ENCODE measurements at places on chromosomes 5 and 9.

DNA sequence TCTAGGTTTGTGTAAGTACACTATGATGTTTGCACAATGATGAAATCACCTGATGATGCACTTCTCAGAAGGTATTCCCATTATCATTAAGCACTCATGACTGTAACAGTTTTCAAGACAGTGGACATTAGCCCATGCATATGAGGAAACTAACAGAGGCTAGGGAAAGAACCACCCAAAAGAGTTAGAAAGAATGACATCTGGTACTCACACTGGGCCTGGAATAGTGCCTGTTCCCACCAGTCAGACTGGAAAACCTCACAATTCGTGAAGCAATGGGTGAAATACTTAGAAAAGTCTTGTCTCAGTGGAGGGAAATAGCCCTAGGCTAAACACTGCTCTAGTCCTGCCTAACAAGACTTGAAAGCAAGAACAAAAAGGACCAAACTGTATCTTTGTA, 117.4 kb upstream of the GDNF start:
- DNase-seq, result no peak

DNA sequence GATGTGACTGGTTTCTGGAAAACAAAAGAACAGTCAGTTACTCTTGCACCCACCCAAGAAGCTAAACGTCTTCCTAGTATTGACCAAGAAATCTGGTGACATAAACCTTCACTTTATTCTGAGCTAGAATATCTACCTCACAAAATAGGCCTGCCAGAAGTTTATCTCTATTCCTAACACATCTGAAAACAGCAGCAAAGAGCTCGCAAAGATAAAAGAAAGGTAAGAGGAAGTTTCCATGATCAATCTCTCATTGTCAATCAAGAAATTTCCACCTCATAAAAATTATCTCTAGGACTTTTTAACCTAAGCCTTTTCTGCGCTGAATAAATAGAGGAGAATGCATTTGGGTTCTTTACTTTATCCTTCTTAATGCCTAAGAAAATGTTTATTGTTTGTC, 17.3 kb upstream of the ZNF474 start:
- no peak for DNase-seq

- no peak for DNase-seq
These were observed 126.1 kb downstream of the OLFM1 start for GRCh38 chr9:135213566-135213965.

DNA sequence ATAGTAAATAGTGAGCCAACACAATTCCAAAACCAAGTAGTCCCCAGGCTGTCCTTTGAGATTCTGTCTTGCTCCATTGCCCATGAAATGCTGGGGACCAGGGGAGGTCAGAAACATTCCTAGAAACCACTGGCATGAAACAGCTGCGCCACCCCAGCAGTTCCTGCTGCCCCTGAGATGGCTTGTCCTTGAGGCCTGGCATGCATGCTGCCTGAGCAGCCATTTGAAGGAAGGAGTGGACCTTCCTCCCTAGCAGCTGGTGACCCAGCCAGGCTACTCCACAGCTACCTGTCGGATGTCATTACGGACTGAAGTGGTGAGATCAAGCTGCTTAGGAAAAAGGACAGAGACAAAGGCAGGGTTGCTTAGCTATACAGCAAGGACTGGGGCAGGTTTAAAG, 260.6 kb downstream of the DENND1A start:
- DNase-seq, result no peak

DNA sequence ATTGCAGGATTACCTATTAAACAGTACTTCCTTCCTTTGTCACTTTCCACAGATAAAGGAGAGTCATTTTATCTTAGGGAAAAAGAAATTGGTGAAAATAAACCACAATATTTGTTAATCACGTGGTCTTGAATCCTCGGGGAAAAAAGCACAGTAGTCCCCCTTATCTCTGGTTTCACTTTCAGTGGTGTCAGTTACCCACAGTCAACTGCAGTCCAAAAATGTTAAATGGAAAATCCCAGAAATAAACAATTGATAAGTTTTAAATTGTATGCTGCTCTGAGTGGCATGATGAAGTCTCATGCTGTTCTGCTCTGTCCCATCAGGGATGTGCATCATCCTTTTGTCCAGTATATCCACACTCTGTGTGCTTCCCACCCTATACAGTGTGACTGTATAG, 405.2 kb upstream of the MPDZ start:
- DNase-seq, result no peak

DNA sequence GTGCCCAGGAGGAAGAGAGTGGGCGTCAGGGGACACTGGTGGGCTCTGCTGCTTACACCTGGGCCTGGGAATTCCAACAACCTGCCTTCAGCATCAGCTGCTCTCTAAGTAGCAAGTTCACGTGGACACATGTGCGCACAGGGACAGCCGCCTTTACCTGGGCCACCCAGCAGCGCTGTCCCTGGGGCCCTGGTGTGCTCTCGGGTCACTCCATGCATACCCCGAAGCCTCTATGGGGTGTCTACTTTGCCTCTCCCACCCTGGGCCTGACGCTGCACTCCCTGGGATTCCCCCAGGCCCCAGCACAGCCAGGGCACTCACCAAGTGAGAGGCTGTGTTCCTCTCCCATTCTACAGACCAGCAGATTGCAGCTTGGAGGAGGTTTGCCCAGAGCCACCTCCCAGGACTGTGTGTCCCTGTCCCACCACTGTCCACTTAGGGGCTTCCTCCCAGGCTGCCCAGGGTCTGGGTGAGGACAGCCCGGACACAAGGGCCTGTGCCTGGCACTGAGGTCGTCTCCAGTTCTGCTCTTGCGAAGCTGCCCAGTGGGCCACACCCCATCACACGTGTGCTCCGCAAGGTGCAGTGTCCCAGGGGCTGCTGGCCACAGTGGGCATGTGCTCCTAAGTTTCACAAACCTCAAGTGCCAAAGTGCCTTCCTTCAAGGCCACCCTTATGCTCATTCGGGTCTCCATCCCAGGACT, 5.9 kb downstream of the NINJ1 start:
- no peak for DNase-seq

- DNase-seq, result no peak
These were observed 1034.4 kb downstream of the CDH9 start for GRCh38 chr5:26003966-26004365.

DNA sequence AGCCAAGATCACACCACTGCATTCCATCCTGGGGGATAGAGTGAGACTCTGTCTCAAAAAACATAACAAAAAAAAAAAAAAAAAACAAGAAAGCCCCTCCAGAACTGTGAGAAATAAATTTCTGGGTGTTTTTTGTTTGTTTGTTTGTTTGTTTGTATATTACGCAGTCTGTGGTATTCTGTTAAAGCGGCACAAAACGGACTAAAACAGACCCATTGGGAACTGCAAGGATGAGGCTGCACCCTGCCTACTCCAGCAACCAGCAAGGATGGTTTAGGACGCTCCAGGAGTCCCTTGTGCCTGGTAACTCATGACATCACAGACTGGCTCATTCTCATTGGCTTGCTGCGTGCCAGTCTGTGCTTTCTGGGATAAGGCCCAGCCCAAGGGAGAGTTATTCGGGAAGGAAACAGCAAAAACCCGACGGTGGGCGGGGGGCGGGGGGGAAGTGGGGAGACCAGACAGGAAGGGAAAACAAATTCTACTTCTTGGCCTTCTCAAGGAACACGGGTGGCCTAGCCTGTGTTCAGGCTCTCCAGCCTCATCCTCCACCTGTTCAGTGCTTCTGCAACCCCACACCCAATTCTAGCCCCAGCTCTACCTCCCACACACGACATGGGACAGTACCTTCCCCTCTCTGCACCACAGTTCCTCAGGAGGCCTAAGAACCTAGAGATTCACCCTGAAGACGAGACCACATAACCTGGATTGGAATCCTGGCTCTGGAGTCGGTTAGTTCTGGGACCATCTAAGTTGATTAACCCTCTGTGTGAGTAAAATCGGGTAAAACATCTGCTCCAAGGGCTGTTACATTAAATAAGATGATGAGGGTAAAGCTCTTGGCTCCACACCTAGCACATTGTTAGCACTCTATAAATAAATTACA, 2.8 kb downstream of the CD74 start:
- peak; percentile 12 for DNase-seq

DNA sequence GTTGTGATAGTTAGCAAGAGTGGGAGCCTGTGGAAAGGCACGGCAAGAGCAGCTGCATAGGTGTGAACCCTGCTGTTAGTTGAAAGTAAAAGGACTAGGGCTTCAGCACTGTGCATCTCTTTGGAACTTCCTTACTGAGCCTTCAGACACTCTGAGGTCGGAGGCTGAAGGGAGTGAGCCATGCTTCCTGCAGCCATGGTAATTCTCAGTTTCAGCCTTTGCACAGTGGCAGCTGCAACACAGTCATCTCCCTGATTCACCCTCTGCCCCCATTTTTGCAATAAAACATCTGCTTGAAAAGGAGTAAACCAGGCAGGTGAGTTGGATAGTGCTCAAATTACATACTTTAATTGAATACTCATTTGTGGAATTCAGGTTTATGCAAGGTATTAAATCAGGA, 6.5 kb upstream of the TLE4 start:
- DNase-seq, result no peak

DNA sequence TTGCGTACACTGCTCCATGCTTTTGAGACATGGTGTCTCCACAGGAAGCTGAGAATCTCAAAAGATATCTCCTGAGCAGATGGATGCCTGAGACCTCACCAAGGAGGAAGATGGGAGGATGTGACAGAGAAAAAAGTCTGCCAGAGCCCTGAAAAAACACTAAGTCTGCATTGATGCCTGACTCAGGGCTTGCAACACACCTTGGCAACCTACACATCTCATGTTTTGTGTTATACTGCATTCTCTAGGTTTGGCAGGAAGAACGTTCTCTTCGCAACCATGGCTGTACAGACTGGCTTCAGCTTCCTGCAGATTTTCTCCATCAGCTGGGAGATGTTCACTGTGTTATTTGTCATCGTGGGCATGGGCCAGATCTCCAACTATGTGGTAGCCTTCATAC, 19.2 kb downstream of the SLC22A4 start:
- no peak for DNase-seq

DNA sequence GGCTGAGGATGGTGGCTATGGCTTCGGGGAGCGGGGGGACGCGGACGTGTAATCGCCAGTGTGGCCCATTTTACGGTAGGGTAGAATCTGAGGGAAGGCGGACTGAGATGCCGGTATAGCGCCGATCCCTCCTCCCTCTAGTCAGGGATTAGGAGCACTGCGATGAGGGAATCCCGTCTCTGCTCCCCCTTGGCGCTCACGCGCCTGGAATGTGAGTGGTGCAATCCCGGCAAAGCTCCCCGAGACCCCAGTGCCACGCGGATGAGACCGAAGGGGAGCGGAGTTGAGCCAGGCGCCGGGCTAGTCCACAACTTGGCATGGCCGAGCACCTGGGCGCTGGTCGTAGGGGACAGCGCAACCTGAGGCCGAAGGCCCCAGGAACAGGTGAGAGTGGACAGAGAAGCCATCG, 2.2 kb downstream of the NPR3 start:
- DNase-seq, result no peak

GRCh38 chr5:36495611-36496010, 110.8 kb upstream of the SLC1A3 start:
- no peak for DNase-seq

DNA sequence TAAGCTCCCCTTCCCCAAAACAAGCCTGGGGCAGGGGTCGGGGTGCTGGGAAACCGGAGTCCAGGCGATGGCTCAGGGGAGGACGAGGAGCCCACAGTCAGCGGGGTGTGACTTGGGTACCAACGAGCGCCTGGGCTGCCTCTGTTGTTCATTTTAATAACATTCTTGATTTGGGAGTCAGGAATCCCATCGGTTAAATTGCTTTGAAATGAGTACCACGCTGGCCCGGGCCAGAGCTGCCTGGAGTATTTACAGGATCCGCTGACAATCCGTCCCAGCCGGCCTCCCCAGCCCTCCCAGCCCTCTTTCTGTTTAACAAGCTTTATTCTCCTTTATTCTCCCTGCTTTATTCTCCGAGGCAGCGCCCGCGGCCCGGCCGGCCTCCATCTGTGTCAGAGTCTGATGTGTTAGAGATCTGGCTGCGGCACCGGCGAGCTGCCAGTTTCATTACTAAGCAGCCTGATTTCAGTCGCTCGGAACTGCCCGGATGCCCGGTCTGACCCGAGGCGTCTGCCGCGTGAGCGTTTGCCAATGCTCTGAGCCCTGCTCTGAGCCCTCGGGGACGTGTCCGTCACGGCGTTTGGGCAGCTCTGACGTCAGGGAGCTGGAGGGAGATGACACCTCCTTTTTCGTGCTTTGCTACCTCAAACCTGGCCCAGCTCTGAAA, 16.5 kb upstream of the QRFP start:
- no peak for DNase-seq

- DNase-seq, result no peak
These were observed 72.6 kb downstream of the OXCT1 start for GRCh38 chr5:41797662-41798061.

GRCh38 chr5:15692706-15693381, 192.9 kb downstream of the FBXL7 start:
- no peak for DNase-seq

- no peak for DNase-seq
These were observed 938 bp downstream of the LPAR1 start for GRCh38 chr9:111037356-111037707.

GRCh38 chr5:66230551-66230950, 86.5 kb downstream of the SREK1 start:
- DNase-seq, result no peak

- no peak for DNase-seq
These were observed 5.0 kb downstream of the SRD5A1 start for GRCh38 chr5:6638236-6638635.

DNA sequence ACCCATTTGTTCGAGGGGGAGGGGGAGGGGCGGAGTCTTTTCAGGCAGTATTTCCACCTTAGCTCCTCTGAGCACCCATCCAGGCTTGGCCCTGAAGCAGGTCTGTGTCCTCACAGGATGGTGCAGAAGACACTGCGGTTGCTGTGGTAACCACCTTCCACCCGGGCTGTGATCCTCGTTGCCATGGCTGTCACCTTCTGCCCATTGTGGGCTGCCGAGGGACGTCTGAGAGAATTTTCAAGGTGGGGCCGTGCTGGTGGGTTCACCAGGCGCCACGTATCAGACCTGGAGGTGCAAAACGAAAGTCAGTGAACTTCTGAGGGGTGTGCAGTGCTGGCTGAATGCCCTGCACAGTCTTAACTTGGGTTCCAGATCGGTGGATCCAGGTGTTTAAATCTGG, 26.7 kb downstream of the POLR1E start:
- no peak for DNase-seq

GRCh38 chr9:91421128-91421765, 2.4 kb downstream of the NFIL3 start:
- DNase-seq, result no peak

DNA sequence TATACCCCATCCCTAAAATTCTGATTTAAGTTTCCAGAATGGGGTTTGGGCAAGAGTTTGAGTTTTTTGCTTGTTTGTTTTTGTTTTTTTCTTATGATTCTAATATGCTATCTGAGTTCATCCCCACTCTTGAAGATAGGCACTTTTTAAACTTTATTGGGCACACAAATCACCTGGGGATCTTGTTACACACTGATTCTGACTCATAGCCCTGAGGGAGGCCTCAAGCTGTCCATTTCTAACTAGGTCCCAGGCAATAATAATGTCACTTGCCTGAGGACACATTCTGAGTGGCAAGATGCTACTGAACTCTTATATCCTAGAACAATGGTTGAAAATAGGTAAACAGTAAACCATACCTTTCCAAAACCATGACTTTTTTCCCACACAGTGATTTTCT, 22.8 kb upstream of the ABLIM3 start:
- no peak for DNase-seq

GRCh38 chr5:93189707-93190120, 391.3 kb downstream of the NR2F1-AS1 start:
- DNase-seq, result no peak

All from stimulated activated CD8-positive, alpha-beta memory T cell treated with anti-CD3 and anti-CD28 coated beads, Interleukin-2, amount 100 ng/mL, for 1 hour (primary cell).